NCI-H1048 (cell line): ENCODE measurements at places on chromosomes 16 and 17.

DNA sequence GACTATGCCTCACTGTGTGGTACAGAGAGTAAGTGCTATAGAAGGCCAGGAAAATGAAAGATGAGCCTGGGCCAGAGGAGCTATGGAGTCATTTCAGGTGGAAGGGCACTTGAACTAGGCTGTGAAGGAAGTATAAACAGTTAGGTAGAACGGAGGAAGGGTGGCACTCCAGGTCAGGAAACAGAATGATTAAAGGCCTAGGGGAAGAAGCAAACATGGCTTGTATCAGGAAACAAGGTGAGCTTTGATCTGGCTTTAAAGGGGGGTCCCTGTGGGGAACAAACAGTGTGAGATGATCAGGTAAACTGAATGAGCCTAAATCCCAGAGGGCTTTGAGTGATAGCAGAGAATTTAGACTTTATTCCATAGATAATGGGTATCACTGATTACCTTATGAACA lies 16.9 kb downstream of the MAP3K3 start:
- DNase-seq = no peak

DNA sequence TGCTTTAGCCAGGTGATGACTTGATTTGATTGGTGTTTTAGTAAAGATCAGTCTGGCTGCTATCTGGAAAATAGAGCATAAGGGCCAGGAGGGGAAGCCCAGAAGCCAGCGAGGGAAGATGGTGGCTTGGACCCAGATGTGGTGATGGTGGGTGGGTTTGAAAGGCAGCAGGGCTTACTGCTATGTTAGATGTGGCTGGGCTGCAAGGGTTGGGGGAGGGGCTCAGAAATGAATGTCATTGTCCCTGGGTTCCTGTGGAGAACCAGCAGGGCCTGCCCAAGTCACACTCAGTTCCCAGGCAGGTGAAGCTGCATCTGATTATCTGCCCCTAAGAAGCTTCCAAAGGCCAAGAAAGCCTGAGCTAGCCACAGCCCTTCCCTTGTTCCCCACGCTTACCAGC lies 71.7 kb upstream of the BRD7 start:
- no peak for DNase-seq

DNA sequence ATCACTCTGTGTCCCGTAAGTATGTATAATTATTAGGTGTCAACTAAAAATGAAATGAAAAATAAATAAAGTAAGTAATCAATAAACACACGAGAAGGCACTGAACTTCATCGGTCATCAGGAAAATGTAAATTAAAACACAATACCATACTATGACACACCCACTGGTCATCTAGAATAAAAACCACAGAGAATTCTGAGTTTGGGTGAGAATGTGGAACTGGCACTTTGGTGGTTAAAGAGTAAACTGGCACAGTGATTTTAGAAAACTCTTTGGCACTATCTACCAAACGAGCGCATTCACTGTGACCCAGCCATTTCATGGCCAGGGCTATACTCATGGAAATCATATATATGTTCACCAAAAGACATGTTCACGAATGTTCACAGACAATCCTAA lies 98.2 kb downstream of the HS3ST3A1 start:
- no peak for DNase-seq

DNA sequence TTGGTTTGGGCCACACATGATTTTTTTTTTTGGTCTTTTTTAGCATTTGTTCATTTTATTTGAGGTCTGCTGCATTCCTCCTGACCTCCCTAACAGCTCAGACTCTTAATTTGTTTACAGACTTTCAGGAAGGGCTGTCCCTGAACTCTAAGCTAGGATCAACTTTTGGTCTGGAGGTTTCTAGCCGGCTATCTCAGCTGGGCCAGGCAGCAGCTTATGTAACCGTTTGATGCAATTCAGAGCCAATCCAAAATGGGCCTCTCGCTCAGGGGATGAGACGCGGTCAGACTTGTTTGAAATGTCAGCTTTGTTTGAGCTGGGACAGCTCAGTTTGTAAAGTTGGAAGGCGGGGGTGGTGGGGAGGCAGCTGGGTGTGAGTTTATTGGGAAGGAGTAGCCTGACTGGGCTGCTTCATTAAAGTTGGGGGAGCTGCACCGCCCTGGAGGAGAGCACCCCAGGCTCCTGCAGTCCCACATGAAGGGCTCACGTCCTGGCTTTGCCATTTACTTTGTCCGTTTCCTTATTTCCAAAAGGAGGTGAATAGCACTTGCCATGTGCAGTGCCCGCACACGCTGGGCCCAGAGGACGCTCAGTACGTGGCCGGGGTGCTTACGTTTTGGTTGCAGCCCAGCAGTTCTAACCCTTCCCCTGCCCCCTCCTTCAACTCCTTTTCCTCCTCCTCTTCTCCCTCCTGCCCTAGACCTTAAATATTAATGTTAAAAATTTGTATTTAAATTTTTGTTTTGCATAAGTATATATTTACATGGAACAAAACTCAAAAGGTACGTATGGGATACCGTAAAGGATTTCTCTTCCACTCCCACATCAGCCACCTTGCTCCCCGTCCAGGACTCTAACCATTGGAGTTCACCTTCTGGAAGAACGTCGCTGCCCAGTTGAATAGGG lies 121.2 kb downstream of the SNX29 start:
- DNase-seq = no peak
